Type B pancreatic cell (in vitro differentiated cells): ENCODE measurements at places on chromosomes 1 and 21. TPM values are rescaled to one million over a fixed set of nuclear protein-coding genes. Genes with fewer than 3 reads are reported as not detected.

Gene PADI4
- not detected in 2 replicates for total RNA-seq

Gene S100A16
- 173 and 517 TPM in 2 replicates for total RNA-seq

GRCh38 chr1:39900662-39901463, 854 bp downstream of the MYCL start:
- no peak for DNase-seq

DNA sequence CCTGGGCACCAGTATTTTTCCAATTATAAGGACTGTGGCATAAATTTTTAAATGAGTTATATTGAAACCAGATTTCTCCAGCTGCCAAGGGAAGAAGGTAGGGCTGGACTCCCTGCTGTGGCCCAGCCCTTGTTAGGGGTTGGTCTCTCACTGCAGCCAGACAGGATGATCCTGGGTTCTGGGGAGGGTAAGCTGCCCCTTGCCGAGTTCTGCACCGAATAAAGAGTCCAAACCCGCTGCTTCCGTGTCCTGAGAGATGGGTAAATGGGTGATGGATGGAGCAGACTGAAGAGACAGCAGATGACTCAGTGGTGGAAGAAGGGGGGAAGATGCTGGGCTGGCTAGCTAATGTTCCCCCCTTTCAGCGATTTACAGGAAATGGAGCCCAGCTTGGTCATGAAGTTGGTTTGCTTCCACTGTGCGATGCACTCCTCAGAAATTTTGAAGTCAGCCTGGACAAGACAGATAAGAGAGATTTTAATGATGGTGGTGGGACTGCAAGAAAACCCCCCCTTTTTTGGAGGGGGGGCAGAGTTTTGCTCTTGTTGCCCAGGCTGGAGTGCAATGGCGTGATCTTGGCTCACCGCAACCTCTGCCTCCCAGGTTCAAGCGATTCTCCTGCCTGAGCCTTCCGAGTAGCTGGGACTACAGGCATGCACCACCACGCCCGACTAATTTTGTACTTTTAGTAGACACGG, 41.4 kb downstream of the YARS1 start:
- no peak for DNase-seq

- DNase-seq = no peak
Observed at GRCh38 chr1:203174324-203174985, 1.2 kb downstream of the MYBPH start.
